Bronchial epithelial cell (primary cell): ENCODE measurements at places on chromosomes 3 and 15.

DNA sequence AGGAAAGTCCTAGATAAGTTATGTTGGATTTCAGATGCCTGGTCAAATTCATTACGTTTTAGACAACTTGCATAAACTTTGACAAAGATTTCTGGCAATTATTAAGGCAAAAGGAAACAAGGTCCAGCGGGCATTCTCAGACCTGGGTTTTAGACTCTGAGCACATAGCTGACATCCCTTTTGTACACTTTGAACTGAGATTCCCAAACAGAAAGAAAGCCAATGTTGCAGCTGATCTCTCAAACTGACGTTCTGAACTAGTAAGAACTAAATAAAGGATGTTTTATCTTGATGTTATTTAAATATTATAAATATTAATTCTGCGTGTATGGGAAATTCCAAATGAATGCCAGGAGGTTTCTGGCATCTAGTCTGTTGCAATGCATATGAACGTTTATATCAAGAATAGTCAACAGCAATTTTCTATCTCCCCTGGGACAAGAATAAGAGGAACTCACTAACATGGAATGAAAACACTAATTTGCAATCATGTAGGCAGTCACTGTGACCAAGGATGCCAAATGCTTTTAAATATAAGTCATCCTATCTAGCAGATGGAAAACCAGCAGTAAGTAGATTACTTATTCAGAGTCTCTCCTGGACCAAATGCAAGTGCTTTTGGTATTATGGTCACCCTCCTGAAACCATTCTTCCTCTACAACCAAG is 202.1 kb downstream of the GREM1 start:
- DNase-seq, result no peak

DNA sequence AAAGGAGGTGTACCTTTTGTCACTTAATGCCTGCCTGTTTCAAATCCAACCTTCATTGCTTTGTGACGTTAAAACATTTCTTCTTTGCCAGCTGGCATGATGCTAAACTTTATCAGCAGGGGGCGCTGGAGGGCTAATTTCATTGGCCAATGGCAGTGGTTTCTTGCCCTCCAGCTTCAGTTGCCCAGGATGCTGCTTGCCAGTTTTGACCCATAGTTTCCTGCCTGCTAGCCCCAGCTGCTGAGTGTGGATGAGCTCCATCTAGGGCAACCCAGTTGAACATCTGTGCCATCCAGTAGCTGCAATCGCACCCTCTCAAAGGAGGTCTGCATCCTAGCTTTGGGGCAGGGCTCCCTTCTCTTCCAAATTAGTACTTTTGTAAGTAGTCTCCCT is 22.1 kb downstream of the ACKR2 start:
- DNase-seq, result peak; percentile 56

GRCh38 chr3:29973763-29974162 is 632.6 kb upstream of the TGFBR2 start:
- DNase-seq, result no peak

DNA sequence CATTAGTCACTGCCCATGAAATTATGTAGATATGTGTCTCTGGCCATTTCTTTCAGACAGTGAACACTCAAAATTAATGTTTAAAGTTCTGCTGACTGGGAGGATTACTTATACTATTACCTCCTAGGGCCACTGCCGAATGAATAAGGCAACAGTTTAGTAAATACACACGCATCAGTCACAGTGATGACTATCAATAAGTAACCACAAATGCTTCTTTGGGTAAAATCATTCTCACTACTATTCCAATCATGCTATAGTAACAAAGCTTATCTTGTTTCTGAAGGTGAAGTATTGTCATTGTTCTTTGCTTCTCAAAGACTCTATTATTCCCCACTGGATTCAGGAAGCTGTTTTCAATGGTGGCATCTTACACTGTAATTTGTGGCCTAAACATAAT is 478.8 kb downstream of the EPHA3 start:
- no peak for DNase-seq

GRCh38 chr15:34773013-34773412 is 18.2 kb upstream of the GJD2 start:
- no peak for DNase-seq

GRCh38 chr3:189094539-189094938 is 77.2 kb upstream of the TPRG1 start:
- peak; percentile 26 for DNase-seq

GRCh38 chr3:10998542-10998941 is 6.0 kb downstream of the SLC6A1 start:
- peak; percentile 45 for DNase-seq

GRCh38 chr3:128874481-128875180 is 4.8 kb upstream of the ACAD9 start:
- DNase-seq, result no peak
